ENCODE measurements at places on chromosomes 12 and 14.

GRCh38 chr12:109888179-109889020 lies 8.1 kb upstream of the GLTP start:
- peak; percentile 80 for DNase-seq

DNA sequence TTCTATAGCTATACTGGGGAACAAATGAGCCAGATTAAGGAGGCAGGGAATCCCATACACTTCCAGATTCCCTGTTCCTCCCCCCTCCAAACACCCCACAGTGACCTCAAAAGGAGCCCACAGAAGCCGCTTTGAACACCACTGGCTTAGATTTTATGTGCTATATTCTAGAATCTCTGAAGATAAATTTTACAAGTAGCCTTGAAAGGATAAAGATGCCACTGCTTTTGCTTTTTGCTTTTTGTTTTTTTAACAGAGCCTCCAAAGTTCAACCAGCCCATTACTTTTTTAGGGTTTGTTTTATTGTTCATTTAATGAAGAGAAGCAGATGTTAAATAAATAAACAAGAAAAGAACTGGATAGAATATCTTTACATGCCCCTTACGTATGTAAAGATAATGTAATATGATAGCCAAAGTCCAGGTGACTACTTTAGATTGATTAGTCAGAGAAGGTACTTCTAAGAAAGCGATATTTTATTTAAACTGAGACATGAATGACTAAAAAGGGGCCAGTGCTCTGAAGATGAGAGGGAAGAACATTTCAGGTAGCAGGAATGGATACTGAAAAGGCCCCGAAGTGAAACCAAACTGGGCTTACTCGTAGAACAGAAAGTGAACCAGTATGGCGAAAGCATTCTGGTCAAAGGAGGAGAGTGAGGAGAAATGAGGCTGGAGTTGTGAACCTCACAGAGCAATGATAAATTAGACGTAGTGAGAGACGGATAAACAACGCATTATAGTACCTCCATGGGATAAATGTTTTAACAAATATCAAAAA lies 44.6 kb downstream of the DUSP6 start:
- no peak for DNase-seq

GRCh38 chr12:64057706-64058105 lies 164.4 kb downstream of the KICS2 start:
- DNase-seq: no peak

DNA sequence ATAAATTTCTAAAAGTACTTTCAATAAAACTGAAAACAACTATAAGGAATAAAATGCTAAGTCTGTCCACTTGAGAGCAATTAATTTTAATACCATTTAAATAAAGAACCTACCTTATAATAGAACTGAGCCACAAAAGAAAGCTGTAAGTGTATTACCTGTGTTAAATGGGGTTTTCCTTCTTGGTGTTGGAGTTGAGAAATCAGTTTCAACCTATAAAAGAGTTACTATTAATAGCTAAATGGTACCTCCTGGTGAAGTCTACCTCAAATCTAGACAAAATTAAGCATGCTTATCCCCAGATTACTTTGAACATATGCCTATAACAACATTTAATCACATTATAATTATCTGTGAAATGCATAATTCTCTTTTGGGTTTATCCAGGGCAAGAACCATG lies 48.8 kb downstream of the MIS18BP1 start:
- DNase-seq: no peak

- DNase-seq: no peak
These were observed 157.4 kb downstream of the DHRS2 start for GRCh38 chr14:23793532-23793931.

DNA sequence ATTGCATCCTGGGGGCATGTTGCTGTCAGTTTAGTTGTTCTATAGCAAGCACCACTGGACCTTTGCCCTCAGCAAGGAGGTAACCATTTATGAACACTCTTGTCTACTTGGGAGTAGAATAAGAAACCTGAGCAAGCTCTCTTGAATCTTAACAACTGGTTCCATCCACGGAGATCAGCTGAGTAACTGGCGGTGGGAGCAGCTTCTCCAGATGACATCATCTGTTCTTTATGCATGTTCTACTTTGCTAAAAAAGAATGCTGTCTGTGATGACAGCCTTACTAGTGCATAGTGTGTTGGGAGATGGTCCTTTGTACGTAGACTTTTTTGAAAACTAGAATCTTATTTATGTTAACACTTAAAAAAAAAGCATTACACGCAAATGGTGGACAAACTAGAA lies 17.7 kb downstream of the SLC4A8 start:
- DNase-seq: no peak

GRCh38 chr14:51248016-51248987 lies 8.3 kb downstream of the TMX1 start:
- DNase-seq: no peak

- peak; percentile 65 for DNase-seq
These were observed 34.2 kb upstream of the KICS2 start for GRCh38 chr12:64256166-64256800.

DNA sequence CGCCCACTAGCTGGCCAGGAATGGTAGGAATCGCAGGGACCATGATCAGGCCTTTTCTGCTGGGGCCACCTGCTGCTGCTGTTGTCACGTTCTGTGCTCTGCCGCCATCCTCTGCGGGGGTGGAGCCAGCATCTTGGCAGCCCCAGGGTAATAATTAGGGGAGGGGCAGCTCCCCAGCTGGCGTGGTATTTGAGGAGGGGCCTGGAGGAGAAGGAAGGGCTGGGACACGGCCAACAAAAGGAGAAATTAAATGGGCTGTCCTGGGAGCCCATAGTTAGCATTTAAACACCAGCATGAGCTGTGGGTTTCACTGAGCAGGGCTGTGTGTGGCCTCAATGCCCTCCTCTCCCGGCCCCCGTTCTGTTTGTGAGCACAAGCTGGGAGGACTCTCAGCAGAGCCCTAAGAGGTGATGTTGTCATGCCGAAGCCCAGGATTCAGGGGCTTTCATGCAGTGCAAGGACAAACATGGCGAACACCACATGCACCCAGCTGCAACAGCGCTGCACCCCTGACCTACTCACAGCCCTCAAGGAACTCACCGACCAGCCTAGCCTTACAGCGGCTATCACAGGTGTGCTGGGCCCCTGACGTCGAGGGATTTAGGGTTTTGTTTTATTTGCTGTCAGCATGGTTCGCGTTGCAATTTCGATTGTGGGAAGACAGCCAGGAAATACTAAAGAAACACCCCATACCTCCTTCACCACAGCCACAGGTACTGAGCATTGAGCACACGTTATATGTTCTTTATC lies 324.3 kb downstream of the CACNA1C start:
- DNase-seq: no peak

DNA sequence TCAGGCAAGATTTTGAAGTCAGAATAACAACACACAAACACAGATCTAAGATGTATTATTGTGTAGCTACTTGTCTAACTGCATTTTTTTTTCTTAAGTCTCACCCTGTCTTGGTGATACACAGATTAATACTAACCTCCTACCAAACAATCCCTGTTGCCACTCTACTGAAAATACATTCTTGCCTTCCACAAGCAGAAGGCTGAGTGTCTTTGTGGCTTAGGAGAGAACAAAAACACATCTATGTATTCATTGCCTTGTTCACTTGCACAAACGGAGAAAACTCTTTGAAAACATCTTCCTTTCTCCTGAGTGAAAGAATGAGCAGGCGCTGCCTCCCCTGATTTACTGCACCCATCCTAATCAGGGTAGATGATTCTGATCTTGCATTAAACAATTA lies 642.2 kb downstream of the DIO2 start:
- DNase-seq: no peak

DNA sequence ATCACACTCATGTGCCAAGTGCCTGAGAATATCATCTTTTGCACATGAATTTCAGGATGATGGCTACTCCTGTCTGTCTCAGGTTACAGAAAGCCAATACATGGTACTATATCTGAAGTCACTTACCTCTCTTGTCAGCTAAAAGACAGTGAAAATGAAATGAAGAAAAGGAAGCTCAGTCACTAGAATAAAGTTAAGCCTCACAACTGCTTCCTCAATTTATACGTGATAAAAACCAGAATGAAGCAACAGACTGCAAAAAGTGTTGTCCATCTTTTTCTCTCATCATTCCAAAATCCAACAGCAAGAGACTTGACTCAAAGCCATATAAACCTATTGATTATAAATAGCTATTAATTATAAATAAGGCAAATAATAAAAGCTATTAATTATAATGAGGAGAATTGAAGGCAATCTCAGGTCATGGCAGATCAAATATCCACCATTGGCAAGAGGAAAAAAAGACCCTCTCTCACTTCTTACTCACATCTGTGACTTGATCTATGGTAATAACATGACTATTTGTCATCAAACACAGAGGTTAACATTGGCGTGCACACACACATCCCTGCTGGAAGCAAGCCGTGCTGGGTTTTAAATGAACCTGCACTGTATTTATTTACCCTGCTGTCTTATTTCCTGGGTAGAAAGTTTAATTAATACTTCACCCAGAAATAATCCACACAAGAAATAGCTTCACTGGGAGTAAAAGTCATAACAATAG lies 10.0 kb downstream of the NIN start:
- no peak for DNase-seq

All from dermis microvascular lymphatic vessel endothelial cell (primary cell).